ENCODE measurements at places on chromosomes 12 and 14. TPM values are rescaled to one million over a fixed set of nuclear protein-coding genes. Genes with fewer than 3 reads are reported as not detected.

The BATF gene
- total RNA-seq = not detected

The DNAJC22 gene
- 1.1 TPM for total RNA-seq

The NKX2-1 gene
- total RNA-seq = not detected

The FAIM2 gene
- total RNA-seq = 4.1 TPM

The SLC24A4 gene
- total RNA-seq = not detected

The PRH2 gene
- total RNA-seq = 1.0 TPM

The FAM177A1 gene
- total RNA-seq = 61.2 TPM

The GPX2 gene
- total RNA-seq = not detected

The KLRC1 gene
- not detected for total RNA-seq

The ABCC9 gene
- 0.26 TPM for total RNA-seq

The ESRRB gene
- total RNA-seq = not detected

The AMN1 gene
- 9.8 TPM for total RNA-seq

GRCh38 chr12:27460471-27460978 lies 14.0 kb downstream of the SMCO2 start:
- DNase-seq = no peak

DNA sequence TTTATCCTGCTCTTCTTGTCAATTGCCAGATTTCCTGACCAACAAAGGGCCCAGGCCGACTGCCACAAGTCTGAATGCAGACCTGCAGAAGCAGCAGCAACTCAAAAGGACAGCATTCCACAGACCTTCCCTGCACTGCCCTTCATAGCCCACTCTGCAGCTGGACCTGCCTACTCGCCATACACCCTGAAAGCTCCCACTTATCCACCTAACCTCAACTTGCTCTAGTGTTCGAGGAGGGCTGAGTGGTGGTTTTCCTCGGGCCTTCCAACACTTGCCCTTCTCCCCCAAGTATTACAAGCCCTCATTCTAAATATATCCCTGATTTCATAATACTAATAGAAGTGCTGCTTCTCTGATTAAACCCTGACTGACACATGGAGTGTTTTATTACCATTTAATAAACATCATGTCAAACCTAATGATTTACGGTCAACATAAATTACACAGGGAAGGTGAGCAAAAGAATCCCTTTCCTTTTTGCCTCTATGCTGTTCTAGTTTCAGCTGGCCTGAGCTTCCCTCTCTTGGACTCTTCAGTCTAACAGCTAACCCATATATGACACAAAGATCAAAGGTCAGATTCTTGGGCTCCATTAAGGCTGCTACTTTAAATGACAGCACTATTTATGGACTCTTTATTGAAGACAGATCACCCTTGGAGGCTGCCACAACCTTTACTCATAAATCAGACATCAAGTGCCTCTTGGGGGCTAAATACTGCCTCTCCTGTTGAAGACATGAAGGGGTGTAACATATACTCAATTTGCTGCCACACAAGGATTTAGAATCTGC lies 1546.9 kb upstream of the TMEM132C start:
- DNase-seq = no peak

GRCh38 chr12:25501549-25501948 lies 51.5 kb downstream of the LMNTD1 start:
- DNase-seq = no peak

DNA sequence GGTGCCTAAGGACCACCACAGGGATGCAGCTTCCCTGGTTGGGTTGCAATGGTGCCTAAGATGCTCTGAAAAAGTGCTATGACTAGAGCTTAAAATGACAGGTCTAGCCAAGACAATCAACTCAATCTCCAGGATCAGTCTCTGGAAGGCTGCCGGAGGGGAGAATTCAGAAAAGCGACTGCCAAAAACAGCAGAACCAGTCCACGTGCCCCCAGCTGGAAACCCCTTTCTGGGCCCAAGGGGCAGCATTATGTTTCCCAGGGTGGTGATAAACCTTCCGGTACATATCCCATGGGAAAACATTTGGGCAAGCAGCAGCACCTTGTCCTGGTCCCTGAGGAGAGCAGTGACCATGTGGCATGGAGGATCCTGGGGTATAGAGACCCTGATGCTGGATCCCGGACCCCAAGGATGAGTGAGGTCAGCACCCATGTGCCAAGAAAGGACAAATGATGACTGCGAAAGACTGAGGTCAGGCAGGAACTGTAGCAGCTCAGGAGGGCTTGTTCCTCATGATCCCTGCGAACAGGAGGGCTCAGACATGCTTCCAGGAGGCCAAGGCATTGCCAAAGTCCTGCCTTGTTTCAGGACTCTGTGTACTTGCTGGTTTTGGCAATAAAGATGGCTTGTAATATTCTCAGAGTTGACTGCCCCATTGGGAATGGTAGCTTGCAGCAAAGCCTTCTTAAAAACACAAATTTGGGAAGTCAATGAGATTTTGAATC lies 49.9 kb upstream of the LTBP2 start:
- no peak for DNase-seq

GRCh38 chr14:52776816-52777215 lies 14.6 kb downstream of the GNPNAT1 start:
- DNase-seq = no peak

DNA sequence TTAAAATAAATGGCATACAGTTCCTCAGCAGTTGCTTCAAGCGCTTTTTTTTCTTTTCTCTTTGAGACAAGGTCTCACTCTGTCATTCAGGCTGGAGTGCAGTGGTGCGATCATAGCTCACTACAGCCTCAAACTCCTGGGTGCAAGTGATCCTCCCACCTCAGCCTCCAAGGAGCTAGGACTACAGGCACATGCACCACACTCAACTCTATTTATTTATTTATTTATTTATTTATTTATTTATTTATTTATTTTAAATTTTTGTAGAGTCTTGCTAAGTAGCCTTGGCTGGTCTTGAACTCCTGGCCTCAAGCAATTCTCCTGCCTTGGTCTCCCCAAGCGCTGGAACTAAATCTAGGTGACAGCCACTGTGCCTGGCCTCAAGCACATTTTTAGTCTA lies 132.0 kb downstream of the MED13L start:
- DNase-seq = no peak

- DNase-seq = no peak
Measured at GRCh38 chr12:22986997-22987396, 362.0 kb downstream of the ETNK1 start.

DNA sequence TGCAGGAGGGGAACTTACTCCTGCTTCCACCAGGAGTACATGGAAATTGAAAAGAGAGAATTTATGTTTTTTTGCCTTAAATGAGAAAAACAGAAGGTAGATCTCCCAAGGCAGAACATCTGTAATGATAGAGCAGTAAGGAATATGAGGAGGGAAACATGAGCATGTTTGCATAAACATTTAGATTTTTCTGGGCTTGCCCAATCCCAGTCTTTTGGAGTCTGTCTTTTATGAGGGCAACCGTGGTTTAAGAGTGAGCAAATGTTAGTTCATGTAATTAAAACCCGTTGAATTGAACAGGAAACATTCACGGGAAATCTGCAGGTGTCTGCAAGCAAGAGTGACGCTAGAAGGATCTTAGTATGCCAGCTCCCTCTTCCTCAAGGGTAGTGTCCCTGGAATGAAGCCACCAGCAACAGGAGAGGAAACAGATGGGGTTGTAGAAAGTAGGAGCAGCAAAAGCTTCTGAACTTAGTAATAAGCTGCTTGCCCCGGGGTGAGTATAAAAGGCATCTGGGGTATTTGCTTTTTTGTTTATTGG lies 79.3 kb downstream of the ARF6 start:
- DNase-seq = peak; percentile 61

DNA sequence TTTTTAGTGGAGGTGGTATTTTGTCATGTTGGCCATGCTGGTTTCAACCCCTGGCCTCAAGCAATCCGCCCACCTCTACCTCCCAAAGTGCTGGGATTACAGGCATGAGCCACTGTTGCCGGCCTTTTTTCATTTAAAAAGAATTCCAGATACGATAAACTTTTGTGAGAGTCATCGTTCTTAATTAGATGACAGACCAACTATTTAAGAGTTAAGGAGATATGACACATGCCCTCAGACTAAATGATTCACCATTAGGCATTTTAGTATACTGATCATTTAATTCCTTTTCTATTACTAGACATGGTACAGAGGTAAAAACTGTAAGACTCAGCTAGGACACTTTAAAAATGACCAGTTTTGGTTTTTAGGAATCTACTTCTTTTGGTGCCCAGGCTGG lies 2.4 kb downstream of the ANKRD13A start:
- peak; percentile 75 for DNase-seq

GRCh38 chr12:7747246-7747645 lies at the start of gene CLEC4C:
Gene CLEC4C (minus strand): TSS chr12:7747375. CDS start chr12:7747348, 27 bp downstream.
- DNase-seq = no peak

DNA sequence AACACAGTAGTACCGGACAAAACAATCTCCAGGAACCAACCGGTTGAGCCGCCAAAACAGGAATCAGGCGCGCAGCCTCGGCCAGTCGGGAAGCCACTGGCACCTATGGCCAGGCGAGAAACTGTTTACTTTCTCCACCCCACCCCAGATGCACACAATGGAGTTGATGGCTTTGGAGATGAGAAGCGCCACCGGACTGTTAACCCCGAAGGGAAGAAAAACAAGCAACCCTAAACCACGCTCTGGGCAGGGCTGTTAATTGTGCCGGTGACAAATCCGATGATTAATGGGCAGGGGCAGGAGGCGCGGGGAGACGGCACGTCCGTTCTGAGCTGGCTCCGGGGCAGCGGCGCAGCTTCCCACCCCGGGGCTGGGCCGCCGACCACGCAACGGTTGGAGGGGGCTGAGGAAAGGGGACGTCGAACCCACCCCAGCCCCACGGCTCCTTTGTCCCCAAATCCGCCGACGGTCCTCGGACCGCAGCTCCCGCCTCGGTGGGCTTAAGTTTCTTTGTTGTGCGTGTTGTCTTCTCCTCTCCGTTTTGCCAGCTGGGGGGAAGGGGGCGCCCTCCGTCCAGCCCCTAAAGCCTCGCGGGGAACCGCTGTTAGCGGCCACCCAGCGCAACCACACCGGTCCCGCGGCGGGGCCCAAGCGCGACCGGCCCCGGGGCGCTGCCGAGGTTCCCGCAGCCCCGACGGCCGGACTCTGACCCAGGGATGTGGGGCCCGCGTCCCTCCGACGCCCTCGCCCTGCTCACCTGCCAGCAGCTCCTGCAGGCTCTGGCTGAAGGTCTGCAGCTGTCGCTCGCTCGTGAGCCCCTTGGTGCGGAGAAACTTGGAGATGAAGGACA lies 790 bp downstream of the BTG1 start:
- DNase-seq = peak; percentile 71

DNA sequence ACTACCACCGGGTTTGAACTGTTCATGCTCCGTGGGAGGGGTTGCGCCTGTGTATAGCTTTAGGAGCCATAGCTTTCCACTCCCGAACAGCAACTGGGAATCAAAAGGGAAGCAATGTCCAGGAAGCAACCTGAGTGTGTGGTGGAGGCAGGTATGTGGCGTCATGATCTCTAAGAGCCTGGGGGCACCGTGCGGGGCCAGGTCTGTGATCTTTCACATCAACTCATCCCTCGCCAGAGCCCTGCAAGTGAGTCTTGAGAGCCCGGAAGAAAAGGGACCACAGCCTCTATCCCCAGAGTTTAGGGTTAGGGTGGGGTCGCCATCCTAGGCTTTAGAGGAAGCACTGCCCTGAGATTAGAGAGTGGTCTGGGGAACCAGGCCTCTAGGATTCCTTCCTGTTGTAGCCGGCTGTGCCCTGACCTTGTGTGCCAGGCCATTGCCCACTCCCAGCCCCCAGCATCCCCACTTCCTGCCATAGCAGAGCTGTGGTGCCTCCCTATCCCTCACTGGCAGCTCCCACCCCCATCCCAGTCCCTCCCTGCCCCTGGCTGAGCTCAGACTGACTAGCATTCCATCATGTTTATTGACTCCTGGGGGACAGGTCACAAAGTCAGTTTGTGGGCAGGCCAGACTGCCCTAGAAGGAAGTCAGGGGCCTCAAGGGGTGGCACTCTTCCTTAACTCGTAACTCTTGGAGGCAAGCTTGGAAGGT lies 745 bp upstream of the ADCY4 start:
- DNase-seq = no peak

DNA sequence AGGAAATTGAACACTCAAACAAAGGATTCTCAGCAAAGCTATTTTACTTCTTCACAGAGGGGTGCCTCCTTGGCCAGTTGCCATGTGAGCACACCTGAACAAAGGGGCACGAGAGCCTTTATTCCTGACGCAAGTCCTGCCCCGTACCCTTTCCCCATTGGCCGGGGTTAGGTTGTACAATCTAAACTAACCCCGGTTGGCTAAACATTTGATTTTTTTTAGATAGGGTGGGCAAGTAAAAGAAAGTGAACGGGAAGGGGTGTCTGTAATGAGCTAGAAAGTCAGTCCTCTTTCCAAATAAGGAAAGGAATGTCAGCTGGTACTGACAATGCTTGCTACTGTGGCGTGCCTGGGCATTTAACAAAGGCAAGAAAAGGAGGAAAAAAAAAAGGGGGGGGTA lies 135.5 kb upstream of the CDKN3 start:
- no peak for DNase-seq

- peak; percentile 92 for DNase-seq
Measured at GRCh38 chr12:19382111-19382526, 57.2 kb upstream of the AEBP2 start.

- no peak for DNase-seq
Measured at GRCh38 chr14:100106250-100107112, 41.3 kb downstream of the EVL start.

GRCh38 chr14:103192246-103192840 lies 69.1 kb downstream of the TNFAIP2 start:
- no peak for DNase-seq

DNA sequence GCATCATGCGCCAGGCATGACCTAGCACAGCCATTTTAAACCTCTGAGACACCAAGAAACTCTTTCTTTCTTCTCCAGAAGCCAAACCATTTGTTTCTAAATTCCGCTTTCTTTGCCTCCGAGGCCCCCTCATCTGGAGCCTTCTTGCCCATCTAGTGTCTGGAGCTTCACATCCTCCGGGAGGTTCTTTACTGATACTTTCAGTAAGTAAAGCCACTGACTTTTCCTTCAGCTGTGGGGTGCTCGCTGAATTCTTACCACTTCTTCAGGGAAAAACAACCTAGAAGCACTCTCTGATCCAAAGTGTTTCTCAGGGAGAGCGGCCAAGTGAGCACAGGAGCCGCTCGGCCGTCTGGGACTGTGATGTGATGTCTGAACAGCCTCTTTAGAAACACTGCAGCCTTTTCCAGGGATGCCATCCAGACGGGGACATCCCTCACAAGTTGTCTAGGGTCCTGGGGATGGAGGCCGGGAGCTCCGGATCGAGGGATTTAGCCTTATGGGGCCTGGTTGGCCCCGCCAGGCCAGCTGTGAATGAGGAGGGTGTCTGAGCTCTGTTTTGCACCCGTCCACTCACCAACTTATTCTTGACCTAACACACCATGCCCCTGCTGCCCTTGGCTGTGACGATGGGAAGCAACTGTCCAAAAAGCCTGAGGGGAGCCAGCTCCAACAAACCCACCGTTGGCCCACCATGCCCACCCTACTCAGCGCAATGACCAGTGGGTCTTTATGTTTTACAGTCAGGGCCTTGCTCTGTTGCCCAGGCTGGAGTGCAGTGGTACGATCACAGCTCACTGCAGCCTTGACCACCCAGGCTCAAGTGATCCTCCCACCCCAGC lies 160.6 kb downstream of the ZFP36L1 start:
- DNase-seq = no peak

GRCh38 chr12:6228535-6229223 lies 28.5 kb downstream of the CD9 start:
- no peak for DNase-seq

DNA sequence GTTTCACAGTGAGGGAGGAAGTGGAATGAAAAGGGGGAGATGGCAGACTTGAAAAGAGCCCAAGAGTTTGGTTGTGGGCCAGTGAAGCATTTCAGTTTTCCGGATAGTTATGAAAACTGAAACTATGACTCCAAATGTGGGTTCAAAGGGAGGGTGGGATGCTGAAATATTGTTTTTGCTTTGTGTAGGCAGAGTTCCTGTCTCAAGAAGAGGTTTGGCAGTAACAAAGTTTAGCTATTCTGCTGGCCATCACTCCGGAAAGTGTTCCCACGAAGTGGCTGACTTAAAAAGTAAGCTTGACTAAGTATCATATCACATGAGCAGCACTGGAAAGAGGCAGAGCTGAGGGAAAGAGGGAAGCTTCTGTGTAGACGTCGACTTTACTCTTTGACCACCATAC lies 85.2 kb downstream of the CAND1 start:
- DNase-seq = no peak

Measured in LHCN-M2 (cell line).